ENCODE measurements at places on chromosomes 6 and 20.

DNA sequence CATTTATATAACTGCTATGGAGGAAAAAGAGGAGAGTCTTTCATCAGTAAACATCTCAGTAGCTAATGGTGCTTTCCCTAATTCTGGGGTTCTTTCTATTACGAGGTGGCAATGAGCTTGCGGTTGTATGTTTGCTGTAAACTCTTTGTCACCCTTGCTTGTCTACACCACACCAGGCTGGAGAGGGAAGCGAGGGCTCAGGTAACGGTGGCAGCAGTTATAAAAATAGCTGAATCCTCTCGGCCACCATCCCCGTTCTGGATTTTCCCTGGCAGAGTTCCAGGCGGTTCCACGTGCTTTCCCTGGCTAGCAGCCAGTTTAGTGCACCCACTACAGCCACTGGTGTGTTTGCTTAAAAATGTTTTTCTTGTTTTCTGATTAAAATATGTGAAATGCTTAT, 39.0 kb downstream of the MAS1 start:
- DNase-seq: no peak

- no peak for DNase-seq
Observed at GRCh38 chr6:111667931-111668330, 62.3 kb upstream of the TRAF3IP2 start.

DNA sequence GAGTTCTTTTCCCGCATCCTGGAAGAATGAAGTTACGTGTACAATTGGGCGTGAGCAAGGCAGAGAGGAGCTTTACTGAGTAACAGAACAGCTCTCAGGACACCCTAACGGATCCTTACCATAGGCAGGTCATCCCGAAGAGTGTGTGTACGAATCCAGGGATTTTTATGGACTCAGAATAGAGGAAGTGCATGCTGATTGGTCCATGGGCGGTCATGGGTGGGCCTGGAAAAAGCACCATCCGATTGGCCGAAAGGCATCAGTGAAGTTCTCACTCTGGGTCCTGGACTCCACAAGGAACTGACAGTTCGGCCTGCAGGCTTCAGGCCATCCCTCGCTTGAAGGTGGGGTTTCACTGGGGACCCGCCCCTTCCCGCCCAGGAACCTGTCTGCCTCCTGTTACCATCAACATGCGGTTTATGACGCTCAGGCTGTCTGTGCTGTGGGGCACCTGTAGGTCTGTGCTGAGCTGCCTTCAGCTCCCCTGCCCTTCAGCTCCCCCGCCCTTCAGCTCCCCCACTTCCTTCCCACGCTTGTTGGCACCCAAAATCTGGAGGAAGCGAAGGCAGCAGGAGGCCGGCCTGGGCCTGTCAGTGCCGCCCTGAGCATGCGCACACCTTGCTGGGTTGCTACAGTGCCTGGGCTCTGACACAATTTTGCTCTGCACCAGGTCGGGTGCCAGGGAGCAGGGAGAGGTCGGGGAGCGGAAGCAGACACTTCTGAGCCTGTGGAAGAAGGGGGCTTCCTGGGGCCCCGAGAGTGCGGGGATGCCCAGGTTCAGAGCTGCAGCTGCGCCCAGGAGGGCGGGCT, 57.9 kb upstream of the MANEA start:
- no peak for DNase-seq

DNA sequence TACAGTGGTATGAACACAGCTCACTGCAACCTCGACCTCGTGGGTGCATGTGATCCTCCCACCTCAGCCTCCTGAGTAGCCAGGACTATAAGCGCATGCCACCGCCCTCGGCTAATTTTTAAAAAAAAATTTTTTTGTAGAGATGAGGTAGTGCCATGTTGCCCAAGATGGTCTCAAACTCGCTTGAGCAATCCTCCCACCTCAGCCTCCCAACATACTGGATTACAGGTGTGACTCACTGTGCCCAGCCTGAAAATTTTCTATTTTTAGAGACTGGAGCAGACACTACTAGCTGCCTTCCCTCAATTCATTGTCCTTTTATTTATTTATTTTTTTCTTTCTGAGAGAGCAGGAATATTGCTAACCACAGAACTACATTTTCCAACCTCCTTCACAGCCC, 20.3 kb upstream of the GTF3C6 start:
- no peak for DNase-seq

DNA sequence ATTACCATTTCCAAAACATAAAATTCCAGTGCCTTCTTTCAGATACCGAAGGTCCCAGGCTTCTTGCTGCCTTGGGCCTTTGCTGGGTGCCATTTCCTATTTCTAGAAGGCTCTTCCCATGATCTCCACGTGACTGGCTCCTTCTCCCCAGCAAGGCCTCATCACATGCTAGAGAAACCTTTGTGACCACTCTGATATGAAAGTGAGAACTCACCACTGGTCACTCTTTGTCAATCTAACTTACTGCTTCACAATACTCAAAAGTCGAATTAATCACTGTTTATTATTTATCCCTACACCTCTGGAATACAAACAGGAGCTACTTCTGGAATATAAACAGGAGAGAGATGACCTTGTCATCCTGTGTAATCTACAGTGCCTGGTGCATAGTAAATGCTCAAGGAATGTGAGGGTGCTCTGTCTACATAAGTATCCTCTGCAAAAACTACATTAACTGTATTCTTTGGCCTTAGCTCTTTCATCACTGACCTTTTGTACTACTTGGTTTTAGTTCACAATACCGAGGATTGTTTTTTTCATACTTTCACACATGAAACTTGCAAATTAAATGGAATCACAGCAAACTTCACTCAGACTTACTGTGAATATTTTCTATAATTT, 1.6 kb downstream of the STX7 start:
- no peak for DNase-seq

DNA sequence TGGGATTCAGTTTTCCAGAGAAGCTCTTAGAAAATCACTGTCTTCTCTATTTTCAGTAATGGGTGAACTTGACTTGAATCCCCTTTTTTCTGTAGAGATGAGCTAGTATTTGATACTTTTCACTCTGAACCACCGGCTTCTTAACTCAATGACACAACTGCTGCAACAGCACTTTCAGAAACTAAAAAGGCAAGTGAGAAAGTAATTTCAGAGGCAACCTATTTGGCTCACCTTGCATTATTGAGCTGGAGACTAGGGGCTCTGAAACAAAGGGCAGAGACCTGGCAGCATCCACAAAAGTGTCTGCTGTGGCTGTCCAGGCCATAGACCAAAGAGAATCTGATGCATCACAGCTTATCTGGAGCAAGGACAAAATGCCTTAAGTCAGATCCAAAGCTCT, 289.8 kb upstream of the IRAK1BP1 start:
- no peak for DNase-seq

DNA sequence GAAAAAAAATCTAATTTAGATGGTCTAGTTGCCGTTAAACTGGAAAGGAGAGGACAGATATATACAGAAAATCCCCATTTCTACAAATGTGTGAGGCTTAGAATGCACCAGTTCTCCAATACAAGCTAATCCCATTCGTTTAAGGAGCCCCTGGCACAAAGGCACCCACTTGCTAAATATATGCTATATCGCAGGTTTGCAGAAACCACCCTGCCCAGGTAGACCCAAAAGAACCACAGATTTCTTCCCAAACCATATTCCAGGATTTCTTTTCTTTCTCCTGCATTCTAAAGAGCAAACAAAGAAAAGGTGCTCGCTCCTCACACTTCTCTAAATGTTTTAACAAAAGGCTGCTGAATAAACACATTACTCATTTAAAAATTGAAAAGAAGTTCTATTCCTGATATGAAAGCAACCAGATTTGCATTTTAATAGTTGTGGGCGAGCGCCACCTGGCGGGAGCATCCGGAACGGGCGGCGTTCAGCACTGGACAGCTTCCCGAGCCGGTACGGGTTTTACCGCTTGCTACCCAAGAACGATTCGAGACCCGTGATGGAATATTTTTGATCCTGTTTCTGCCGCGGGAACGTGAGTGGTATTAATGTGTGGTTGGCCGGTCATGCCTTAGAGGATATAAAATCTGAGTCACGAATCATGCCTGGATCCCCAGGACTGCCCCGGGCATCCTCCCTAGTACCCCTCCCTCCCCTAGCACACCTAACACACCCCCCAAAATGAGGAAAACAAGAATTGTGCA, 2.1 kb downstream of the PTPRT start:
- DNase-seq: peak; percentile 51

DNA sequence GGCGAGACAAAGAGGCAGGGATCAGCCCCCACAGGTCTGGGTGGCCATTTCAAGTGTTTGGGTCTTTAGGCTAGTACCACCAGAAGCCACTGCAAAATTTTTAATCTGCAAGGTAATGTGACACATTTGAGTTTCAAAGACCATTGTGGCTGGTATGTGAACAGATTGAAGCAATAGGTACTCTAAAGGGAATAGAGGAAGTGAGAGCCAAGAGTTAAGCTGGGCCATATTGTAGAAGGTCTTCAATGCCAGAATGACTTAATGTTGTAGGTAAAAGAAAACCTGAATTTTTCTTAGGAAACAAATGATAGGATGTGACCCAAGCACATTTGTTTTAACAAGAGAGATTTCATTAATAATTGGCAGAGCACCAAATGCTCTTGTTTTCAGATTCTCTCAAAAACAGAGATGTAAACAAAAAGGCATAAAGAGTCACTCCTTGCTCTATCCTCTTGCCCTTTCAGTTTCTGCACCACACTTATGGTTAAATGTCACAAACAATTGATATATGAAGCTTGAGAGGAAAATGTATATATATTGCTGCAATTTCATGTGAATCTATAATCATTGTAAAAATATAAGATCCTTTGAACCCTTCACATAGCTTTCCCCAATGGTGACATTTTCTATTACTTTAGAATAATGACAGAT, 307.1 kb upstream of the PLN start:
- no peak for DNase-seq

DNA sequence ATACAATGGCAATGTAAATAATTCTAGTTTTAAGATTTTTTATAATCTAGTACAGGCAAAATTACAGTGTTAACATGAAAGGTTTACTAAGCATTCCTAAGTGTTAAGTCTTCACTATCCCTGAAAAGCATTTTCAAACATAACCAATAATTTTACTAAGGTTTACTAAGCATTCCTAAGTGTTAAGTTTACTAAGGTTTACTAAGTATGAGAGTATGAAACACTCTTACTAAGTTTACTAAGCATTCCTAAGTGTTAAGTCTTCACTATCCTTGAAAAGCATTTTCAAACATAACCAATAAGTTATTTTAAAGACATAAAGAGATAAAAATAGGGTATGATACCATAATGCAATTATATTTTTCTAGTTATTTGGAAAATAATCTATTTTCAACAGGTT, 82.6 kb downstream of the PRSS35 start:
- no peak for DNase-seq

DNA sequence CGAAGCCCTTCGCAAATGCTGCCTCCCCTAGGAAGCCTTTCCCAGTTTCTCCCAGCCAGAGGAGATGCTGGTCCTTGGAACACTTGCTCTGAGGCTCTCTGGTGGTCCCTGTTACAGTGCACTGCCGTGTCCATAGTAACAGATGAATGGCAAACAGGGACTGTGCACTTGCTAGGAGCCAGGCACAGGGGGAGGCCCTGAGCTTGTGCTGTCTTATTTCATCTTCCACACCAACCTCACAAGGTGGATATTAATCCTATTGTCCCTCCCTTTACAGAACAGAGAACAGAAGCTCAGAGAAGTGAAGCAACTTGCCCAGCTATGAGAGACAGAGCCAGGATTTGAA, 19.0 kb downstream of the SRC start:
- no peak for DNase-seq

- no peak for DNase-seq
Observed at GRCh38 chr20:8755340-8756118, 313.4 kb upstream of the PLCB4 start.

DNA sequence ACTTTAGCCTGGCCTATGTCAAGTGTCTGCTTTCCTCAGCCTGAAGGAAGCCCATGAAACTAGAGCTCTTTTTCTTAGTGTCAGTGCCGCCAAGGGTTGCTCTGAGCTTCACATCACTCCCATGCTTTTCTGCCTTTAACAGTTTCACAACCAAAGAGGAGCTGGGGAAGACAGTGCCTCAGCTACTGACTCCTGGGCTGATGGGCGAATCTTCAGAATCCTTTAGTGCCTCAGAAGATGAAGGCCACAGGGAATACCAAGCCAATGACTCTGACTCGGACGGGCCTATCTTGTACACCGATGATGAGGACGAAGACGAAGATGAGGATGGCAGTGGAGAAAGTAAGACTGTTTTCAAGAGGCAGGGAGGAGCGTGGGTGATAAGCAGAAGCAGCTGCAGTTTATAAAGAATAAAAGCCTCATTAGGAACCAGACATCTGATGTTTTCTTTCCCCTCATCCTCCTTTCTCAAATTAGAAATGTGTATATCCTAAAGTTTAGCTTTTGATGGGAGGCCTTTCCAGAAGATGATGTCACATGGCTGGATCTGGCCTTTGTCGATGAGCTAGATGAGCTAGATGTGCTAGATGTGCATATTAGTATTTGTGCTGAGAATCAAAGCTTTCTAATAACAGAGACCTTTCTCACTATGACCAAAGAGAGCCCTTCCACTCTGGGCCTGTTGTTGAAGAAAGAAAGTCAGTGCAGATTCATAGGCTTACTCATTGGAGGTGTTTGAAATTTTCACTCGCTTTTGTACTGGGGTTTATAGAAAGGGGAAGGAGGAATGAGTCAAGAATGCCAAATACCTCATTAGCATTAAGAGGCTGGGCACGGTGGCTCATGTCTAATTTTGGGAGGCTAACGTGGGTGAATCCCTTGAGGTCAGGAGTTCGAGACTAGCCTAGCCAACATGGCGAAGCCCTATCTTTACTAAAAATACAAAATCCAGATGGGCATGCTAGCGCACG, 70.7 kb upstream of the LTV1 start:
- no peak for DNase-seq

DNA sequence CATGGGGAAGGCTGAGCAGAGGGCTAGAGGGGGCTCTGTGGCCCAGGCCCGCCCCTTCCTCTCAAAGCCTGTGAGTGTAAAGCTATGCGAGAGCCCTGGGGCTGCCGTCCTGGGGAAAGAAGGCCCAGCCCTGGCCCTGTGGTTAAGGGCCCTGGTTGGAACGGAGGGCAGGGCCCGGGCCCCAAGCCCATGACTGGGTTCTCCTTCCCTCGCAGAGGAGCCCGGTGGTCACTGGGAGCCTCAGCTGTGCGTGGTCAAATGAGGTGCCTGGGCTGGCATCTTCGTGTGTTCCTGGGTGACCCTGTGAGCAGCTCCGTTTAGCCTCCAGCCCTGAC, 56.0 kb downstream of the SMOC2 start:
- DNase-seq: no peak

DNA sequence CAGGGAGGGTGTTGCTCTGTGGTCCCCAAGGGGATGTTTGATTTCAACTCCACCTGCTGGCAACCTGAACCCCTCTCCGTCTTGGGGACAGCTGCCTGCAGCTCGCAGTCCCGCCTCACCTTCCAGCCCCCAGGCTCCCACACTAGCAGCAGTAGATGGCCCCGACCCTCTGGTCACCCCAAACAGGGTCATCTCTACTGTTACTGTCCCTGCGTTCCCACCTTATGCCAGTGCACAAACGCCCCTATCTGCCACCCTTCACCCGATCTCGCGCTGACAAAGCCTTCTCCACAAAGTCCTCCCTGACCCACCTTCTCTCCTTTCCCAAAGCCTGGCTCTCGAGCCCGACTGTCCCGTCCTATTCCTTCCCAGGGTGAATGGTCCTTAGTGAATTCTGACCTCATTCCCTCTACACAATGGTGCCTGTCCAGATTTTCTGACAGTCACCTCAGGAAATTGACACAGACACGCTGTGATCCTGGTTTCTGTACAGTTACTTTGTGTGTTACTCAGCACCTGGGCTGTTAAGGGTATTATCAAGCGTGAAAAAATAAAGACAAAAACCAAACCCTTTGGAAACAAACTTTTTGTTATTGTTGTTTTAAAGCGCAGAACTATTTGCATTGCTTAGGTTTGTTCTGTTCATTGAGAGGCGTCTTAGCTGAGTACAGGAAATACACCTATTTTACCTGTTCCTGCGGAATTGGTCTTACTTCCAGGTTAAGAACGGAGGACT, 728 bp downstream of the FUT9 start:
- DNase-seq: no peak
